ENCODE measurements at places on chromosomes 7 and 10. TPM values are rescaled to one million over a fixed set of nuclear protein-coding genes. Genes with fewer than 3 reads are reported as not detected.

Gene LEP
- total RNA-seq: not detected

Gene RAPGEF5
- total RNA-seq: 0.29 TPM

Gene GCK
- total RNA-seq: not detected

Gene ACSM6
- total RNA-seq: not detected

Gene SFTPA1
- not detected for total RNA-seq

Gene CARD11
- total RNA-seq: 0.88 TPM

Gene ANKRD30A
- not detected for total RNA-seq

Gene CYP2C18
- not detected for total RNA-seq

Gene ACTR3C
- total RNA-seq: 2.0 TPM

Gene CLDN3
- total RNA-seq: not detected

Gene OR2F1
- total RNA-seq: not detected

Gene NCF1
- 0.29 TPM for total RNA-seq

Gene CYP3A5
- total RNA-seq: under 0.01 TPM

Gene PTPN12
- total RNA-seq: 102 TPM

Gene RBP3
- total RNA-seq: under 0.01 TPM

Gene GIMAP7
- not detected for total RNA-seq

Gene ASB10
- total RNA-seq: not detected

Gene ARMC3
- under 0.01 TPM for total RNA-seq

Gene IMMP2L
- total RNA-seq: 4.3 TPM

Gene EVX1
- total RNA-seq: not detected

Gene CPN1
- not detected for total RNA-seq

Gene PARP12
- total RNA-seq: 29.1 TPM

Gene DRGX
- total RNA-seq: not detected

Gene COX15
- 39.7 TPM for total RNA-seq

Gene TAS2R41
- total RNA-seq: 0.29 TPM

Gene ARPC1A
- 209 TPM for total RNA-seq

Gene BAIAP2L1
- total RNA-seq: 10.2 TPM

Gene SNX10
- 0.72 TPM for total RNA-seq

Gene MKX
- 0.14 TPM for total RNA-seq

Gene HOXA9
- total RNA-seq: 14.2 TPM

Gene CDH23
- under 0.01 TPM for total RNA-seq

Gene HEPACAM2
- total RNA-seq: not detected

Gene CCDC7
- 7.4 TPM for total RNA-seq

Gene PTPRN2
- not detected for total RNA-seq

Gene AGR2
- total RNA-seq: not detected

Gene ACTL6B
- total RNA-seq: not detected

Gene SPDYE5
- not detected for total RNA-seq

Gene TCAF1
- 77.6 TPM for total RNA-seq

Gene MKI67
- total RNA-seq: 42.9 TPM

Gene CABCOCO1
- total RNA-seq: 0.14 TPM

Gene LBX1
- not detected for total RNA-seq

Gene CASP7
- total RNA-seq: 34.8 TPM

Gene PTPRE
- 21.6 TPM for total RNA-seq

Gene AMZ1
- 0.88 TPM for total RNA-seq

Measured in placental pericyte (primary cell).